ENCODE measurements at places on chromosomes 5 and 9.

DNA sequence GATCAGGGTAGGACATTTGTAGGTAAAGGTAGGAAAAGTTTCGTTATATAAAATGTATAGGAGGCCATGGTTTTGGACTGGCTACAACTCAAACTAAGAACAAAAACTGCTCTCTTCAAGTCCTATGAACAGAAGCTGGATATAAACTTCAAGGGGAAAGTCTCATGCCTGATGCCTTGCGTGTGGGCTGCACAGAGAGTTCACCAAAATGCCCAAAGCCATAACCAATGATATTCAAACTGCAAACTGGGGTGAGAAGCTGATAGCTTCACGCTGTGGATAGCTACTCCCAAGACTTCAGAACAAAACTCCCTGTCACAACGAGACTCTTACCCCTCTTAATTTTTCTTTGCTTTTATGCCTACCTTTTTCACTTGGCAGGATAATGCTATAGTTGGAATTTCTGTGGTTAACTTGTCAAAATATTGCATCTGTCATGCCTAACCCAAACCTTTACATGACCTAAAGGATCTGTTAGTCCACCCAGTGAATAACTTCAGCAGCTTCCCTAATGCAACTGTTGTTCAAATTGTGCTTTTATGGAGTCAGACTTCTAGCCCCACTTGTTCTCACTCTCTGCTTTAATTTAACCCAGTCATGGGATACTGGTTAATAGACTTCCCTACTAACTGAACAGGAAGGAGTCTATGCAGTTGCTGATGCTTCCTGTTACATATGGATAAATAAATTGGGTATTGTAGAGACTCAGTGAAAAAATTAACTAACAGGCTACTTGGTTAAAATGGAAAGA is 71.9 kb downstream of the SFXN1 start:
- no peak for DNase-seq

DNA sequence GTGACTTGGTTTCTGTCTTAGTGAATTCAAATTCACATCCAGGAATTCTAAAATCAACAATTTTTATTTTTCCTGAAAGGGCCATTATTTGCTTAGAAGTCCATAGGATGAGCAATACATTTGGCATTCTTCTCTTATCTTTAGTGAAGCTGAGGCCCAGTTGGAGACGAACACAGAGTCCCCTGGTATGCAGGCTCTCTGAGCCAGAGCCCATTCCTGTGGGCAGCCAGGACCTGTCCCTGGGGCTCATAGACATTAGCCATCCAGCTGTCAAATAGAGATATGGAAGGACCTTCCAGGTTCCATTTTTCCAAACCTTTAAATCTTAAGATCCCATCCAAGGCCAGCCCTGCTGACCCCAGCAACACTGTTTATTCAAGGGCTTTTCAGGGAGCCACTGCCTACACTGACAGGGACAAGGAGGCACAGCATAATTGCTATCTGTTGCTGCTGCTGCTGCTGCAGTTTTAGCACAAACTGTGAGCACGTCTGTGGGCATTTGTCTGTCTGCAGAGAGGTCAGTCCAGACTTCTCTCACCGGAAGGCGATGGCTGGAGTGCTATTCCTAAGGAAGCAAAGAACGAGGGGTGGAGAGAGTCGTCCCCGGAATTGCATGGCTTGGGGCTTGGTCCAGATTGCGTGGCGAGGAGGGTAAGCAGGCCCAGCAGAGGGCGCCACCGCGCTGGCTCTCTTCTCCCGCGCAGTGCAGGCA is 639.0 kb downstream of the CCDC171 start:
- peak; percentile 74 for DNase-seq

- no peak for DNase-seq
Observed at GRCh38 chr9:1960342-1961042, 54.7 kb upstream of the SMARCA2 start.

DNA sequence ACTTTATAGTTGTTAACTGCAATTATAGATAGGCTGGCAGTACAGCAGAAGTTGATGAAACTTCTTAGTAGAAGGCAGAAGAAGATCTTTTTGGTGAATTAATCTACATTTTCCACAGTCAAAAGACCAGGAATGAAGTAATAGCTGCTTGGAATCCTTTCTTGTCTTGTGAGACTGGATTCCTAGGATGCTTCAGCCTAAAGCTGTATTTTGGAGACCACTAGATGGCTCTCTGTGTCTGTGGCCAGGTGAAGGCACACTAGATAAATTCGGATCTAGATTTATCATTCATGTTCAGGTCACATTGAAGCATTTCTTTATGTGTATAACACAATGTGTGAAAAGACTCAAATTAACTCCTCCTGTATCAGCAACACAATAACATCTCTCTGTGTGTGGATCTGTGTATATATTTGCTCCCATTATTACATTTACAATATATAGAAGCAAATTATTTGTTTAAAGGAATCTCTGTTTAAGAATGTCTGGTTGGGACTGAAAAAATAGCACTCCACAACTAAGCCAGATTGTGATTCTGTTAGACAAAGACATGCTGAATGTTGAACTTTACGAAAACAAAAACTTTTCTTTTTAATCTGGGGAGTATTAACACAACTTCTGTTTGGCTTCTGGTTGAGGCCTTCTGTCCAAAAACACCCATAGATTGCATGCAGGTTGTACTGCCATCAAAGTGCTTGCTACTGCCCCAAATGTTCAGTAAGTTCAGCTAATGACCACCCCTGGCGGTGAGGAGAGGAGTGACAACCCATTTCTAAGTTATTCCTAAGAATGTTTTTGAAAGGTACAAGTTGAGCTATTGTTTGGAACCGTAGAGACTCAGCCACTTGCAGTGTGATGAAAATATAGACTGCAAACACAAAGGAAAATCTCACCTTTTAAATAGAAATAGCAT is 10.6 kb downstream of the GRIN3A start:
- no peak for DNase-seq

GRCh38 chr5:108168915-108169314 is 213.0 kb downstream of the FBXL17 start:
- DNase-seq = no peak

All from smooth muscle cell of the brain vasculature (primary cell).